ENCODE measurements at places on chromosomes 3 and 15. TPM values are rescaled to one million over a fixed set of nuclear protein-coding genes. Genes with fewer than 3 reads are reported as not detected.

DNA sequence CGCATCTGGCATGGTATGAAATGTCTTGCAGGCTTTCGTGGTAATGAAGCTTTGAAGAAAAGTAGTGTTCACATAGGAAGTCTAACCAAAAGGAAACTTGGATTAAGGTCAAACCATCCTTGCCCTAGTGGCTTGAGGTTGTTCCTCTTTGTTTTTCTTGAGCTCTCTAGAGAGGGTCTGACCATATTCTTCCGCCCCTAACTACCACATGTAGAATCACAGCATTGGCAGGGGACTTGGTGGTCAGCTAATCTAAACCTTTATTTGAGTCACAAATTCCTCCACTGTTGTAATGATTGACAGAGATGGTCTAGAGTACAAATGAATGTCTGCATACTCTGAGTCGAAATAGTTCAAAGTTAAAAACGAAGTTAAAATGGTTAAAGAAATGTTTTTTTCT lies 39.1 kb upstream of the PHLDB2 start:
- H3K27ac ChIP-seq = no peak overlapping the region
- no peaks in the 10 kb centered on the region for H3K4me1 ChIP-seq
- no peaks in the 10 kb centered on the region for H3K36me3 ChIP-seq
- no peaks in the 10 kb centered on the region for H3K27me3 ChIP-seq
- no peak for DNase-seq

The PLIN1 gene
- total RNA-seq = not detected

- H3K36me3 ChIP-seq = no peaks in the 10 kb centered on the region
- no peak overlapping the region for H3K27ac ChIP-seq
- H3K4me1 ChIP-seq = no peaks in the 10 kb centered on the region
- no peak overlapping the region for H3K4me3 ChIP-seq
Measured at GRCh38 chr15:78685159-78685921, 44.3 kb upstream of the CHRNB4 start.

DNA sequence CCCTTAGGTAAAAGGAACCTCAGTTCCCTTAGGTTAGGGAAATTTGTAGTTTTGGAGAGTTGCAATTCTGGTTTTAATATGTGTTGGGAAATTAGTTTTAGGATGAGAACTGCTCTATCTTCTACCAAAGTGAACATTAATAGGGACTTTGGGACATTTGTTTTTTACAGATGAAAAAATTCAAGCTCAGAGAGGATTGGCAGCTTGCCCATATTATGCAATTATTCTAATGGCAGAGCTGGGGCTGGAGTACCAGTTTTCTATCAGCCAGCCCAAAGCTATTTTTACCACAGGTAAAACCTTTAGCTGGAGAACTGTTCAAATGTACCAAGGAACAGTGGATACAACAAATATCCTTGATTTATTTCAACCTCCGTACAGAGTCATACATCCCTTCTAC lies 127.0 kb downstream of the CPNE4 start:
- no peak overlapping the region for H3K27ac ChIP-seq
- no peak for DNase-seq
- peaks cover 12% of the 10 kb centered on the region for H3K4me1 ChIP-seq
- H3K4me3 ChIP-seq = no peak overlapping the region
- H3K36me3 ChIP-seq = no peaks in the 10 kb centered on the region

DNA sequence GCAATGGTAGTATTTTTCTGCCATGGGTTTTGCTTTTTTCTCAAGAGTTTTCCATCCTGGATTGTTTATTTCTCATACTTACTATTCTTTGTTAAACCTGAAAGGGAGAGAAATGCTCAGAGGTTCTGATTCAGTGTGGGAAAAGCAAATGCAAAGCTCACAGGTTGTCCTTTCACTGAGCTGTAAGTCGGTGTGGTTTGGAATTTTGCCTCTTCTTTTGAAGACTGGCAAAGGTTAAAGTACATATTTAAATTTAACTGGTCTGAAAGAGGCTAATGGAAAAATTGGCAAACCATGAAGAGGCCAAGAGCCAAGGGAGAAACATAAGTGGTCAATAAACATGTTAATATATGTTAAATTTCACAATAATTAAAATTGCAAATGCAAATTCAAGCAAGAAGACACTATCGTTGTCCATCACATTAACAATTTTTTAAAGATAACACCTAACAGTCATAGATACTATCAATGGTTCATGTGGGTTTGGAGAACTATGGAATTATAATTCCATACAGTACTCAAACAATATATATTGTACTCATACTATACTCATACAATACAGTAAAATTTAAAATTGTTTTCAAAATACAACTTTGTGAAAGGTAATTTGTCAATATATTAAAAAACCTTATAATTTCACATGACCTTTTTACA lies 246.8 kb upstream of the STT3B start:
- DNase-seq = no peak
- no peak overlapping the region for H3K27ac ChIP-seq
- H3K4me1 ChIP-seq = no peaks in the 10 kb centered on the region
- H3K36me3 ChIP-seq = no peaks in the 10 kb centered on the region
- H3K27me3 ChIP-seq = no peaks in the 10 kb centered on the region

The MYRIP gene
- 0.07 TPM for total RNA-seq

- peak overlapping the region; percentile 52 for H3K4me3 ChIP-seq
- peaks cover 92% of the 10 kb centered on the region for H3K27me3 ChIP-seq
- peaks cover 7% of the 10 kb centered on the region for H3K4me1 ChIP-seq
- no peak for DNase-seq
- no peaks in the 10 kb centered on the region for H3K36me3 ChIP-seq
Measured at GRCh38 chr15:52790941-52791751, 1.0 kb upstream of the ONECUT1 start.

The TXNRD3 gene
- 11.1 TPM for total RNA-seq

- H3K36me3 ChIP-seq = no peaks in the 10 kb centered on the region
- H3K27ac ChIP-seq = no peak overlapping the region
- H3K4me3 ChIP-seq = no peak overlapping the region
- no peaks in the 10 kb centered on the region for H3K27me3 ChIP-seq
- peak; percentile 51 for DNase-seq
Measured at GRCh38 chr3:129690406-129690805, 83.9 kb upstream of the PLXND1 start.

The NEIL1 gene
- total RNA-seq = 5.1 TPM

- no peak for DNase-seq
- peaks cover 39% of the 10 kb centered on the region for H3K27me3 ChIP-seq
- H3K4me3 ChIP-seq = no peak within 1 kb of the TSS
- no peaks in the 10 kb centered on the region for H3K36me3 ChIP-seq
- no peak within 1 kb of the TSS for H3K27ac ChIP-seq
Measured at GRCh38 chr3:184275961-184276910, at the start of gene ECE2. TSS of gene ECE2 (plus strand) at chr3:184276022. CDS start at chr3:184276154, 132 bp downstream.

GRCh38 chr3:102290241-102290640 lies 144.6 kb upstream of the ZPLD1 start:
- H3K27me3 ChIP-seq = no peaks in the 10 kb centered on the region
- no peaks in the 10 kb centered on the region for H3K4me1 ChIP-seq
- DNase-seq = no peak
- H3K4me3 ChIP-seq = no peak overlapping the region
- no peak overlapping the region for H3K27ac ChIP-seq
- no peaks in the 10 kb centered on the region for H3K36me3 ChIP-seq

The TIMP4 gene
- 2.9 TPM for total RNA-seq

DNA sequence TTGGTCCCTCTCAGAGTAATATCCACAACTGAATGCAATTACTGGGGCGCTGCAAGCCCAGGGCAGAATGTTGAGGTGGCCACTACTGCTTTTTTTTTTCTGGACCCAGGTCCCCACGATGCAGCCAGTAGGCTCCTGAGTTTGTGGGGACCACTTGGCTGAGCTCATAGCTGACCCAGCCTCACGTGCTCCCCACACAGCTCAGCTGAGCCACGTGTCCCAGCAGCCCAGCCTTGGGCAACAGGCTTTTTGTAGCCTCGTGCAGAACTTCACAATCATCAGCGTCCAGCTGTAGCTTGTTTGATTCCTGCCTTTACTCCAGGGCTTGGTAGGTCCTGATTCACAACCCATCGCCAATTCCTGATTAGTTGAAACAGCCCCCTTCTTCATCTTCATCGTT lies 117.3 kb downstream of the ETFA start:
- peaks cover 30% of the 10 kb centered on the region for H3K4me1 ChIP-seq
- H3K27me3 ChIP-seq = peaks cover 6% of the 10 kb centered on the region
- no peak for DNase-seq

DNA sequence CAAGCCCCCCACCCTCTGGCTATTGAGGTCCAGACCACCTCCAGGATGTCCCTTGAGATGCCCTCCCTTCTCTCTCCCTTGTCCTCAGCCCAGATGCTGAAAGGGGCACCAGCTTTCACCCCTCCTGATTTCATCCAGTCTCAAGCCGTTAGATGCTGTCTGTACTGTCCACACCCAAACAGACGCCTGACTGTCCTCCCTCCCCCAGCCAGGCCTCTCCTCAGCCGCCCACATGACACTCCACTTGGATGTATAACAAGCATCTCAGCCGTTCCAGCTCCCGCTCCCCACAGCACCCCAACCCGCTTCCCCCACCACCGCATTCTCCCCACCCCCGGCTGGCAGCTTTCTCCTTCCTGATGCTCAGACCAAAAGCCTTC lies 25.0 kb upstream of the CYP11A1 start:
- no peaks in the 10 kb centered on the region for H3K27me3 ChIP-seq
- no peak overlapping the region for H3K4me3 ChIP-seq
- DNase-seq = no peak
- H3K36me3 ChIP-seq = no peaks in the 10 kb centered on the region
- H3K27ac ChIP-seq = peak overlapping the region; percentile 16

DNA sequence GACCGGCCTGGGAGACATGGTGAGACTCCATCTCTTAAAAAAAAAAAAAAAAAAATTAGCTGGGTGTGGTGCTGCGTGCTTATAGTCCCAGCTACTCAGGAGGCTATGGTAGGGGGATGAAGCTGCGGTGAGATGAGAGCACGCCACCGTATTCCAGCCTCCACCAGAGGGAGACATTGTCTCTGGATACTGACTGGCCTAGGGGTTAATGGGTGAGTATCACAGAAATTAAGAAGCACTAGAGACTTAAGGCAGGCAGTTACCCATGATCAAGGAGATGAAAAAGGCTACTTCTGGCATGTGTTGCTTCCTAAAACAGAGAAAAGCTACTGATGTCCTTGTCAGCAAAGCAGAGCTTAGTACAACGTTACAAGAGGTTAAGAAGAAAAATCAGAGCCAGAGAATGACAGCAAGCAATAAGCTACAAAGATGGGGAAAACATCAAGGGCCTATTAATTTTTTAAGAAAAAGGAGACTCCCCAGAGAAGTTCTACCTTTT lies 8.6 kb downstream of the TFRC start:
- H3K27me3 ChIP-seq = no peaks in the 10 kb centered on the region
- peaks cover 39% of the 10 kb centered on the region for H3K36me3 ChIP-seq
- no peak overlapping the region for H3K27ac ChIP-seq
- DNase-seq = peak; percentile 30
- H3K4me1 ChIP-seq = no peaks in the 10 kb centered on the region
- H3K4me3 ChIP-seq = no peak overlapping the region

- no peaks in the 10 kb centered on the region for H3K36me3 ChIP-seq
- peaks cover 19% of the 10 kb centered on the region for H3K27me3 ChIP-seq
- H3K4me1 ChIP-seq = no peaks in the 10 kb centered on the region
Measured at GRCh38 chr15:70172124-70172523, 74.4 kb upstream of the TLE3 start.

The CIDEC gene
- total RNA-seq = not detected

DNA sequence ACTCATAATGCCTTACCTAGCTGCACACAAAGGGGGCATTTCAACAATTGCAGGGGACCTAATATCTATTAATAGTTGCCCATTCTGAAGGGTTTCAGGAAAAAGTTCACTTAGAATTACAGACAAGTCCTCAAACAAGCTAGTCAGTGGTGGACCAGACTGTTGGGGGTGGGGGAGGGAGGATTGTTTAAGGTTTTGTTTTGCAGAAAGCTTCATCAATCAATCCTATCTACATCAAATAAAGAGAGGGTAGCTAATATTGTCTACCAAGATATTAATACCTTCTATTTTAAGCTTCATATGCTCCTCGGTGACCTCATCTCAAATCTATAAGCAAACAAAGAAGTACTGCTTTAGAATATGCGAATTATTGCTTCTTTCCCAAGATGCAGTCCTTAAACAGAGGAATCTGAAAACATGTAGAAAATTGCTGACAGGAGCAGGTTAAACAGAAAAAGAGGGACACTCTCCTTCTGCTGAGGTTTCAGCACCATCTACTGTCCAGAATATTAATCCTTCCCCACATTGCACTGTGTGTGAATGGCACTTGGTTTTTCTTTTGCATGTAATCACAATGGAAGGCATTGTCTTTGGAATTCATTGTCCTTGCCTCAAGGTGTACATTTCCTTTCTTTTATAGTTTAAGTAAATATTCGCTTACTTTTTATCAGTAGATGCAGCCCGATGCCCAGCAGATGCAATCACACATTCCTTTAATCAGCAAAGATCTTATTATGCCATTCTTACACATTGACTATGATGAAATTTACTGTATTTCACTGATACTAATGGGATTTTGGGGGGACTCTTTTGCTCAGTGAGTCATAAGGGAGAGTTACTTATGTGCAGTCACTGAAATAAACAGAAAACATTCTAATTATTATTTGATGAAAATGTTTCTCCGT lies 94.7 kb downstream of the IL5RA start:
- no peak overlapping the region for H3K4me3 ChIP-seq
- H3K27me3 ChIP-seq = peaks cover 2% of the 10 kb centered on the region
- no peak overlapping the region for H3K27ac ChIP-seq
- DNase-seq = peak; percentile 3
- no peaks in the 10 kb centered on the region for H3K36me3 ChIP-seq

DNA sequence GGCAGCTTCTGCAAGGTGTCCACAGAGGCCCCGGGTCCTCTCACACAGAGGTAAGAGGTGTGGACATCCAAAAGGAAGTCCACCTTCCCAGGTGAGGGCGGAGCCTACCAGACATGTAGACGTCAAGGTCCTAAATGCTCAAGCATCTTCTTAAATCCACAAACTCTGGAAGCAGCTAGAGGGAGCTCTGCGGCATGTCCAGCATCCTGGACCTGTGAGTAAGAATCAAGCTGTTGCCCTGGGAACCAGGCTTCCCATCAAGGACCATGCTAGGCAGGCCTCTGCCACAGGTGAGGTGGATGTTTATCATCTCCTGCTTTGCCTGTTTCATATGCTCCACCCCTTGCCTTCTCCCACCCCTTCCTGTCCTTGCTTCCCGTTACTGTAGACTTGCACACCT lies 368.2 kb downstream of the GABRG3 start:
- no peaks in the 10 kb centered on the region for H3K36me3 ChIP-seq
- no peak for DNase-seq
- no peak overlapping the region for H3K27ac ChIP-seq

The SAXO2 gene
- 1.2 TPM for total RNA-seq

- no peaks in the 10 kb centered on the region for H3K27me3 ChIP-seq
- H3K4me3 ChIP-seq = no peak overlapping the region
- no peak for DNase-seq
- H3K27ac ChIP-seq = peak overlapping the region; percentile 62
- H3K36me3 ChIP-seq = no peaks in the 10 kb centered on the region
- peaks cover 15% of the 10 kb centered on the region for H3K4me1 ChIP-seq
Measured at GRCh38 chr3:140187028-140187427, 252.0 kb downstream of the CLSTN2 start.

The KIF15 gene
- 1.5 TPM for total RNA-seq

- H3K27me3 ChIP-seq = no peaks in the 10 kb centered on the region
- H3K4me1 ChIP-seq = peaks cover 4% of the 10 kb centered on the region
- DNase-seq = no peak
- H3K27ac ChIP-seq = no peak overlapping the region
- no peaks in the 10 kb centered on the region for H3K36me3 ChIP-seq
- H3K4me3 ChIP-seq = no peak overlapping the region
Measured at GRCh38 chr15:92019706-92020105, 166.2 kb downstream of the SLCO3A1 start.
